Stimulated activated CD8-positive, alpha-beta memory T cell treated with anti-CD3 and anti-CD28 coated beads, Interleukin-15, amount 100 ng/mL, for 48 hours (primary cell): ENCODE measurements at places on chromosomes 5 and 9.
A peak's percentile ranks its signal among the peaks of the same experiment; 100 is the strongest.

- no peak for DNase-seq
These were observed 102.4 kb downstream of the DAPK1 start for GRCh38 chr9:87599901-87600610.

GRCh38 chr5:6567835-6568234 is 65.0 kb downstream of the NSUN2 start:
- DNase-seq, result no peak

DNA sequence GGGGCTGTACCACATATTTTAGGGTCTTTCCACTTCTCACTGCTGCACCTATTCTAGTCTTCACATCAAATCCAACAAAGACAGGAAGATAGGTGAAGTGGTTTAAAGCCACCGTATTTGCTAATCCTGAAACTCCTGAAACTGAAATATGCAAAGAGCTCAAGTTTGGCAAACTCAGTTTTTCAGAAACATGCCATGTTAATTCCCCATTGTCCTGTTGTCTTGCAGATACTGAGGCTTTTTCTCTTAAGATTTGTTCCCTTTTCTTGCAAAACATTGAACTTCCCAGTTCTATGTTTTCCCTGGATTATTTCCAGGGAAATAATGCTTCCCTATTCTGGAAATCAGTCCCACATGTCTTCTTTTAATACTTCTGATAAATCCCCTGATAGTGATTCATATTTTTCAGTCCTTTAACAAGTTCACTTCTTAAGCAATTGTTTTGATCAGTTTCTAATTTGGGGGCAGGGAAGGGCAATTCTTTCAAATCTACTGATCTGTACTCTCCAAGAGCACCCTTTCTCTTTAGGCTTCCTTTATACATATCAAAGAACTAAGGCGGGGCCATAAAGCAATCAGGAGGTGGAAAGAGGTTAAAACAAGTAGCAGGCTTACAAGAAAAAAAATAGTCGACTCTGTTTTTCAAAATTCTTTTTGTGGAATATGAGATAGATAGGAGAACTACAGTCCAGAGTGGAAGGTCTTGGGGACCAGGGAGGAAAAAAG is 648.5 kb downstream of the BNC2 start:
- DNase-seq, result no peak

DNA sequence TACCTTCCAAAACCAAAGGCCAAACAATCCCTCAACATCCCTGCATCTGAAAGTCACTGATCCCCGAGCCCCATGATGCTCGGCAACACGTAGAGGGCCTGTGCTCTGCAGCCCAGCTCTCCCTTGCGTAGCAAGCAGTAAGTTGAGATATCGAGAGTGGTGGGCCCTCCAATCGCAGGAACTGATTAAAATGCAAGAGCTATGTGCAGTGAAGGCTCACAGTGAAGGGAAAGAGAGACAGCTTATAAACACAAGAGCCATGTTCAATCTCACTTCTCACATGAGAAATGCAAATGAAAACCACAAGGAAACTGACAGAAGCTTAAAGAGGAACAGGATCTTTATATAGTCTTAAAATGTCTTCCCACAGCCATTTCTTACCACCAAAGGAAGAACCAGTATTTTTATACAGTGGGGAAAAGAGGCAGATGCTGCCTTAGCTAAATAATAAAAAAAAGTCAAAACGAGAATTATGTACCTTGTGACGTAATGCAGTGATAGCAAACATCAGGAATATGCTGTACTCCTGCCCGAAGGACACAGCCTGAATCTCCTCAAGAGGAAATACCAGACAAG is 24.6 kb downstream of the TTF1 start:
- DNase-seq, result no peak

DNA sequence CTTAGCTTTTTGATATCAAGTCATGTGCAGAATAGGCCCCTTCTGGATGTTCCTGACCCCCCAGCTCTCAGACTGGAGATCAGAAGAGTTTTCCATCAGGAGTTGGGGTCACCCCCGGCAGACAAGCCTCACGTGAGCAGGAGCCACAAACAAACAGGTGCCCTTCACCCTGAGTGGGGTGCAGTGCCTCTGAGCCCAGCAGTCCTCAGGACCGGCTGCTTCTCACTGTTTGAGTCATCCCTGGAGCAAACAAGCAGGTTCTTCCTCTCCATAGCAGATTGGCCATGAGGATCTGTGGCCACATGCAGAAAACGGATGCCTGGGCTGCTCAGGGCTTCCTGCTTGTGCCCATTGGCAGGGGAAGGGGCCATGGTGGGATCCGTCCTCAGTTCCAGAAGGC is 47.0 kb downstream of the LRSAM1 start:
- no peak for DNase-seq

- no peak for DNase-seq
These were observed 177.5 kb downstream of the GDNF start for GRCh38 chr5:37662362-37662761.

GRCh38 chr5:175457466-175457865 is 13.5 kb upstream of the DRD1 start:
- DNase-seq, result no peak

DNA sequence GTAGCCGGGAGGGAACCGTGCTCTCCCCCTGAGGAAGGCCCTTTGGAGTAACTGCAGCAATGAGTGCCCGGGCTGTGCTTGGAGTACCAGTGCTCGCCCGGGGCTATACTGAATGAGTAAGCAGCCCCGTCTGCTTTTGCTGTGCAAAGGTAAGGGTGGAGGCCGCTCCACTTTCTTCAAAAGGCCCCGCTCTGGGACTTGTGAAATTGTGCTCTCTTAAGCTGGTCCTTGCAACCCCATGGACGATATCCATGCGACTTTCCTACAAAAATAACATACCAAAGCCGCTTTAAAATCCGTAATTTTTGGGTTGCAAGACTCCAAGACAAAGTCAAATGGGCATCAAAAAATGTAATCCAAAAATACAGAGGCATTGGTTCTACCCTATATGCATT is 578 bp upstream of the TNFAIP8 start:
- no peak for DNase-seq

- DNase-seq, result no peak
These were observed 137.5 kb upstream of the CDKN2B start for GRCh38 chr9:22146604-22147003.

DNA sequence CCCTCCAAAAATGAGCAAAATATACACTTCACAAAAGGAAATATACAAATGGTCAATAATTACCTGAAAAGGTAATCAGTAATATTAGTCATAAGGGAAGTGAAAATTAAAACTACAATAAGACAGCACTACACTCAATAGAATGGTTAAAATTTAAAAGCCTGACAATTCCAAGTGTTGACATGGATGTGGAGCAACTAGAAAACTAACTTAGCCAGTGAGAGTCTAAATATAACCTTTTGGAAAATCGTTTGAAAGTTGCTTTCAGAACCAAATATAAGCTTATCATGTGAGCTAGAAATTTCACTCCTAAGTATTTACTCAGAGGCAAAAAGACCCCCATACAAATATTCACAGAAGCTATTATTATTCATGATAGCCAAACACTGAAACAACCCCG is 105.1 kb upstream of the MVB12B start:
- DNase-seq, result no peak

DNA sequence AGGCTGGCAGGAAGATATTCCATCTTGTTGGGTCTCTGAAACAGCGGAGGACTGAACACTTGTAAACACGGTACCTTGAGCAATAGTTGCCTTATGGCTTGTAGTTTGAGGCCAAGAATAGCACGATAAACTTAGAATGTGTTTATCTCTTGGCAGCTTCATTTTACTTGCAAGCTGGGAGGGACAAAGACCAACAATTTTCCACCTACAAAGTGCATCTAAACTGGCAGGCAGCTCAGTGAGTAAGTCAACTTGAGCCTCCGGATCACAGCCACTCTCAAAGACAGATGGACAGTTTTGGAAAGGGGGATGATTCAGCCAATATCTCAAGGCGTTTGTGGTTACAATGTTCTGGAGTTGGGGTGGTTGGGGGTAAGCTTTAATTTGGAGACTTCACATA is 652.6 kb downstream of the CETN3 start:
- no peak for DNase-seq

GRCh38 chr5:112669328-112669963 is 68.2 kb upstream of the APC start:
- no peak for DNase-seq

DNA sequence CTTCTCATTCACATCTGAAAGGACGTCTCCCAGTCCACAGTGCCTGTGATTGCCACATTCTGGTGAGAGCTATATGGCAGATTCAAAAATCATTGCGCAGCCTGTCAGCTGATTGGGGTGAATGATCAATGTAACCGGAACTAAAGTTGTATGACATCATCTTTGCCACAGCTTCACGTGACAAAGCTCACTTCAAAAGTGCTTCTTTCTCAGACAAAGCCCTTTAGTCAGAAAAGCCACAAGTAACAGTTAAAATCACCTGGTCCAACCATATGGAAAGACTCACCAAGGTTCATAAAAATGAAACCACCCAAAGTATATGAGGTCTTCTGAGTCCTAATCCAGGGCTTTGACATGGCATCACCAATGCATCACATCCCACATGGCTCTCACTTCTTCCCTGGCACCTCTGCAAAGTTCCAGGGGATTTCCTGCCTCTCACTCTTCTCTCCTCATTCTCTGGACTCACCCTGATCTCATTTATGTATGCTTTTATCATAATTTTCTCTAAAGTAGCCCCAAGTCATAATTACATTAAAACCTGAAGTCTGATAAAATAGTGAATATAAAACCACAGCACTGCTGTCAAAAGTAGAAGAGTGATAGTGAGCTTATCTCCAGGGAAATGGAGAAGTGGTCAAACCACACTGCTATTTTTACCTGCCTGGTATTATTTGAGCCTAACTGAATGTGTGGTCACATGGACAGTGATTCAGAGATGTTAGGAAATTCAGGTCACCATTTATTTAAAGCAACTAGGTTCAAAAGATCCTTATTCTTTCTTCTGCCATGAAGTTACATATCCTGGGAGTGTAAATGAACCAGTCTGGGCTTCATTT is 193.1 kb upstream of the PTGER4 start:
- peak; percentile 36 for DNase-seq

DNA sequence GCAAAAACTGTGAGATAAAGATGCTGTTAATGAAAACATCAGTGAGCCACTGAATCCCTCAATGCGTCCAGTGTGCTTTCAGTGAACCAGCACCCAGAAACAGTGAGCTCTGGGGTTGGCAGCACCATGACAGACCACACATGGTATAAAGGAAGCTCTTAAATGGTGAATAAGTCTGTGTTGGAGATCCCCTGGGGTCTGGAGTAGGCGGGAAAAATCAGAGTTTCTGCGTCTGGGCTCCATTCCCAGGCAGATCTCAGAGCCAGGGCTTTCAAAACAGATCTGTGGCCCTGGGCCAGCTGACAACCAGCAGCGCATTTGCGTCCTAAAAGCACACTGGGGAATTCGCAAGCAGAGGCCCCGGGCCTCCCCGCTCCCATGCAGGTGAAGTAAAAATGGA is 233.5 kb downstream of the FRMD3 start:
- no peak for DNase-seq

- DNase-seq, result no peak
These were observed 99.8 kb downstream of the EFNA5 start for GRCh38 chr5:107570805-107571531.

GRCh38 chr5:116733991-116734975 is 159.7 kb upstream of the SEMA6A start:
- no peak for DNase-seq

DNA sequence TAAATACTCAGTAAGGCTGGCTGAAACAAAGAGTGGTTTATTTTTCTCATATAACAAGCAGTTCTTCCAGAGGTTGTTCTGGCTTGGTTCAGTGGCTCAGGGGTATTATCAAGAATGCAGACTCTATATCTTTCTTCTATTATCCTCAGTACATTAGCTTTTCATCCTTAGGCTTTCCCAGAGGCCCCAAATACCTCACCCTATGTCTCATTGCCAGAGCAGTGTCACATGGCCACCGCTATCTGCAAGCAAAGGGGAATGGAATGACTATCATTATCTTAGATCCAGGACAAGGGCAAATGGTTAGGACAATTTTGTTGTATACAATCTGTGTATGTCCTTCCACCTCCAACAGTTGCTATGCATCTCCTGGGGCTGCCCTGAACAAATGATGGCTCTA is 69.0 kb upstream of the SNX2 start:
- no peak for DNase-seq

- no peak for DNase-seq
These were observed 14.0 kb upstream of the PWWP2A start for GRCh38 chr5:160133071-160133917.

DNA sequence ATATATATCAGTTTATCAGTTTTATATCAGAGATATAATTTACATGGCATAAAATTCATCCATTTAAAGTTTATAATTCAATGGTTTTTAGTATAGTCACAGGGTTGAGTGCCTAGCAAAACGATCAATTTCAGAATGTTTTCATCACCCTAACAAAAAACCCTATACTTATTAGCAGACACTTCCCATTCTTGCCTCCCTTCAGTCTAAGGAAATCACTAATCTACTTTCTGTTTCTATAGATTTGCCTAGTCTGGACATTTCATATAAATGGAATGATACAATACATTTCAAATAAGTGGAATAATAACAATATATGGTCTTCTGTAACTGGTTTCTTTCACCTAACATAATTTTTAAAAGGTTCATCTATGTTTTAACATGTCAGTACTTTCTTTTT is 9.6 kb upstream of the LNPEP start:
- no peak for DNase-seq

- no peak for DNase-seq
These were observed 66.8 kb upstream of the NEURL1B start for GRCh38 chr5:172573986-172574870.

DNA sequence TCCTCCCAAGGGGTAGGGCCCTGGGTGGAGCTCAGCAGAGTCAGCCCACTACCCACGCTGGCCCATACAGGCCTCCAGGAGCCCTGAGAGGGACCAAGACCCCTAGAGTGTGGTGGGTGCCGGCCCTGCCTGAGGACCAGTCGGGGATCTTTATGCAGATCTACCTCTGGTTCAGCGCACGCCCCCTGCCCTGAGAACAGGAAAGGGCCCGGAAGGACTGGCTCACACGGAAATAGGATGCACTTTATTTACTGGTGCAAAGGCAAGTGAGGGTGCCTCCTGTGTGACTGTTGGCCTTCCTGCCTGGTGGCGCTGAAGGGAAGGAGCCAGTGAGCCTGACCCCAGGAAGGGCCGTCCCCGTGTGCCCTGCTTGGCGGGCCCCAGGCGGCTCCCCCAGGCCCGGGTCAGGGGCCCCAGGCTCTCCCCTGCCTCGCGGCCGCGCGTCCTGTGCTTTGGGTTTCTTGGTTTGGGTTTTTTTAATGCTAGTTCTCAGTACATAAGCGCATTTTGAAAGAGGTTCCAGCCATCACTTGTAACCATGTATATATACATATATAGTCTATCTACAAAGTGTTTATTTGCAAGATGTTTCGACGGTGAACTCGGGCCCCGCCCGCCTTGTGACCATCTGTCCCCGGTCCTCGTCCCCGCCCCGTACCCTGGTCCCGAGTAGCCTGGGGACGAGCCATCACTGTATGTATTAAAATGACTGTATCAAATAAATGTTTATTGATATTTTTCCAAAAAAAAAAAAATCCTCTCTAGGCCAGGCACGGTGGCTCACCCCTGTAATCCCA is 76.4 kb upstream of the ROR2 start:
- DNase-seq, result no peak
